ENCODE measurements at places on chromosomes 3 and 15.

DNA sequence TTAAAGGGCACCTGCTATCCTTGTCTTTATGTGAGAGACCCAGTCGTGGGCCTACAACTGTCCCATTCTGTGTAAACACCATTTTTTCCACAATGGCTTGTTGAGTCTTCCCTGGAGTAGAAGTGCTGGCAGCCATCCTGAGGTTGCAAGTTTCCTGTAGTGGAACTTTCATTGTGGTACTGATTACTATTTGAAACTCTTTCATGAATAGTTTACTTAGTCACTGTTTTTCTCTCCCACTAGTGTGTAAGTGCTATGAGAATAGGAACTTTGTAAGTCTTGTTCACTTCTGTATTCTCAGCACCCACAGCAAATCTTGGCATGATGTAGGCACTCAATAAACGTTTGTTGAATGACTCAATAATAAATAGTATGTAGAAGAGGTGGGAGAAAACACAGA is 48.6 kb downstream of the RARB start:
- DNase-seq = no peak

DNA sequence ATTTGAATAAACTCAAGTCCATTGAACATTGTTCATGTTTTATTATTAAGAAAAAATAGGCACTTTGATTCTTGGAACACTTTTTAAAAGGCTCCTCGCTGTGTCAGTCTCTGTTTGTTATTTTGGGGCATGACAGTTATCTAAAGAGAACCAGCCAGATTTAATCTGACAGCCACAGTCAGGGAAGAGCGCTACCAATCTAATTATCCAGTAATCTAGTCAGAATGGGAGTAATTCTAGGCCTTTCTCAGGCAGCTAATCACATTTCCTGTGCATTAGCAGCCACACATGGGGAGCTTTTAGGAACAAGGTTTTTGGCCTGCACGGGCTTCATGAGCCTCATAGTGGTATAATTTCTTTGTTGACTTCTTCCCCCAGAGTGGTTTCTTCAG is 362.2 kb downstream of the RBMS3 start:
- DNase-seq = no peak

DNA sequence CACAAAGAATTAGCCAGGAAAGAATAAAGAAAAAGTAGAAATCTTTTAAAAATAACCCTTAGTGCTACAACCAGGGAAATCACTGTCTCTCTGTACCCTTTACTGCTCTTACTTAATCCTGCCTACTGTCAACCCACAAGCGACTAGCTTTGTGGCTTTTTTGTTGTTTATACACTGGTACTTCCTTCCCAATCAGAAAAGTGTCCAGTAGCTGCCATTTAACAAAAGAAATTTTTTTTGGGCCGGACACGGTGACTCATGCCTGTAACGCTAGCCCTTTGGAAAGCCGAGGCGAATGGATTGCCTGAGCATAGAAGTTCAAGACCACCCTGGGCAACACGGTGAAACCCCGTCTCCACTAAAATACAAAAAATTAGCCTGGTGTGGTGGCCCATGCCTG is 13.8 kb upstream of the FAM219B start:
- no peak for DNase-seq

- no peak for DNase-seq
Measured at GRCh38 chr3:41592753-41593510, 369.0 kb downstream of the ULK4 start.

DNA sequence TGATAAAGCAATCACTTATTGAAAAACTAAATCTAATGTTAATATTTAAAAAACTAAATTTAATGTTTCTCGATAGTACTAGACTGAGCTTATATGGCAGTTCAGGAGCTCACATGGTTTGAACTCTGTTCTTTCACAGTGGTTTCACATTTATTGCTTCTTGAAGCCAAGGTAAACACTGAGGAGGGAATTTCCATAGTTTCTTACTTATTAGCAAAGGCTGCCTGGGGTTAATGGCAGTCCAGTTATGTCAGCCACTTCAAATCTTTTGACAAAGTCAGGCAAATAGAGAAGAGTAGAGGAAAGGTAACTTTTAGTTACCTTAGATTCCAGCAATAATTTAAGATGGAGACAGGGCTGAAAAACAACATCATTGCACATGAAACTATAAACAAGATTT is 831.5 kb downstream of the ROBO2 start:
- no peak for DNase-seq

DNA sequence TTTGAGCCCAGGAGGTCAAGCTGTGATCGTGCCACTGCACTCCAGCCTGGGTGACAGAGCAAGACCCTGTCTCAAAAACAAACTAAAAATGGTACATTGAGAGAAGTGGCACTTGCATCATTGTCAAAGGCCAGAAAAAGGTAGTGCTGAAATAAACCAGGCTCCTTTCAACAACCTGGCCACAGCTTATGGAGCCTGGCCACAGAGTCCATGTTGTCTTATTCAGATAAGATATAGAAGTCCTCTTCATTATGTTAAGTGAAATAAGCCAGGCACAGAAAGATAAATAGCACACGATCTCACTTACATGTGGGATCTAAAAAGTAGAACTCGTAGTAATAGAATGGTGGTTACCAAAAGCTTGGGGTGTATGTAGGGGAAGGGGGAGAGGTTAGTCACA is 34.8 kb downstream of the EMC4 start:
- DNase-seq = no peak

- DNase-seq = no peak
Measured at GRCh38 chr3:13513913-13514517, 33.9 kb downstream of the HDAC11 start.

DNA sequence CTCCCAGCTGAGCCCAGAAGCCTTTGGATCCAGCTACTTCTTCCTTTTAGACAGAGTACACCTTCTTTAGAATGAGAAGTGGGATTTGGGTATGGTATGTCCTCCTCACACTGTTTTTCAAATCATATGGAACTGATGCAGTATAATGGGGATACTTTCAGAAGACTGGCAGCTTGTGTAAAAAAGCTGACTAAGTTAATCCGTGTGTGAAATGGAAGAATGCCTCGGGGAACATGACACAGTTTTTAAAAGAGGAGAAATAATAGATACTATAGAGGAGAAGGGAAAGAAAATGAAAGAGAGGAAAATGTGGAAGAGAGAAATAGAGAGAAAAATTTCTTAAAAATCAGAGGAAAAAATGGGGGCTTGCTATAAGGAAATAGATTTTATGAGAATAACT is 47.7 kb downstream of the TUSC7 start:
- no peak for DNase-seq

GRCh38 chr3:178479446-178479845 is 56.8 kb upstream of the KCNMB2 start:
- DNase-seq = no peak

DNA sequence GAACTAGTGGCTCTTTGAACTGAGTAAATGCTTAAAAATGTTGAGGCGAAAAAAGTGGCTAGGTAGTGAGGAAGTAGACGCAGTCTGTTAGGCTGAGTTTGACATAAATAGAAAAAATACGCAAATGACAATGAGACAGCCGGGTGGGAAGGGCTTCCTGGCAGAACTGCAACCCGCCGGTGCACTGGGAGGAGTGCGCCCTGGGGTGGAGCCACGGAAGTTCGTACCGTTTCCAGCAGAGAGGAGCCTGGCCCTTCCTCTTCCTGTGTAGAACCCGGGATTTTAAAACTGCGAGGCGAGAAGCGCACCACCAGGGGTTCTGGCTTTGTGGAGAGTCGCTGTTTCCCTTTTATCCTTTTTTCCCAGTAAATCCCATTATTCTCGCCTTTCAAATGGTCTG is 602.6 kb downstream of the PYDC2 start:
- DNase-seq = no peak

DNA sequence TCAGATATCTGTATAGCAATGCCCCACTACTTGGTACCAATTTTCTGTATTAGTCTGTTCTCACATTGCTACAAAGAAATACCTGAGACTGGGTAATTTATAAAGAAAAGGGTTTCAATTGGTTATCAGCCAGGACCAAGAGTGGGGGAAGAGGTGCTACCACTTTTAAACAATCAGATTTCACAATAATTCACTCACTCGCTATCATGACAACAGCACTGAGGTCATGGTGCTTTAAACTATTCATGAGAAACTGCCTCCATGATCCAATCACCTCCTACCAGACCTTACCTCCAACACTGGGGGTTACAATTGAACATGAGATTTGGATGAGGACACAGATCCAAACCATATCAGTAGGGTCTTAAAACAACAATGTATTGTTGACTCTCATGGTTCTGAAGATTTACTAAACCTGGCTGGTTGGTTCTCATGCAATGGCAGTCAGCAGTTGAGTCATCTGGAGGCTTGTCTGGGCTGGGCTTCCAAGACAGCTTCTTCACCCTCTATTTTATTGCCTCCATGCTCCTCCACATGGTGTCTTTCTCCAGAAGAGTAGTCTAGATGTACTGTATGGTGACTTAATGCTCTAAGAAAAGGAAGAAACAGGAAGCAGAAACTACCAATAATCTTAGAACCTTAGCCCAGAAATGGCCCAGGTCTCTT is 21.2 kb upstream of the TM4SF4 start:
- DNase-seq = no peak

DNA sequence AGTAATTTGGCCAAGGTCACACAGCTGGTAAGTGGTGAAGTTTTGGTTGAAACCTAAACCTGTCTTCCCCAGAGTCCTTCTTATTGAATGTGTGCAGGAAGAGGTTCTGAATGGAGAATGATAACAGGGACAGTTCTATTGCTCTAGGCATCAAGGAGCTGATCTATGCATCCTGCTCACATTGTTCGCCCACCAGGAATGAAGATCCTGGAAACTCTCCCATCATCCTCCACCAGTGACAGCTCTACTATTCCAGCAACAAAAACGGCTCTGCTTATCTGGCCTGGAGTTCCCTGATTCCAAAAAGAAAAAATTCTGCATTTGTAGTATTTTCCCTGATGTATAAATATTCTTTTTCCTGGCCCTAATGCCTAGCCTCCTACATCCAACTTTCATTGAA is 16.4 kb upstream of the TNFAIP8L3 start:
- no peak for DNase-seq

DNA sequence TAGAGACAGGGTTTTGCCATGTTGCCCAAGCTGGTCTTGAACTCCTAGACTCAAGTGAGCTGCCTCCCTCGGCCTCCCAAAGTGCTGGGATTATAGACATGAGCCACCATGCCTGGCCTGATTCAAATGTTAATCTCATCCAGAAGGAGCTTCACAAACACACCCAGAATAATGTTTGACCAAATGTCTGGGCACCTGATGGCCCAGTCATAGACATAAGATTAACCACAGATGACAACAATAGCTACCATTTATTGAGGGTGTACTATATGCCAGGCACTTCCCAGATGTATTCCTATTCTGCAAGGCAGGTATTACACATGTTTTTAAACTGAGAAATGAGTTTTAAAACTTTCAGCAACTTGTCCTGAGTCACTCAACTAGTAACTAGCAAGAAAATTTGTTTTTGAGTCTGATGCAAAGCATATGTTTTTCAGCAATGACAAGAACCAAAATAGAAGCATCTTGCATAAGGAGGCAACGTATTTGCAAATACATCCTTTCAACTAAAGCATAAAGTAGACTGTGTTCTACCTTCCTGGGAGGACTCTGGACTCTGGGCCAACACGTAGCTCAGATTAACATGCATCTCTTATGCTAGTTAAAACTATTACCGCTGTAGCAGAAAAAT is 8.1 kb upstream of the SPG21 start:
- DNase-seq = no peak

- DNase-seq = peak; percentile 4
Measured at GRCh38 chr15:92158426-92158825, 235.3 kb upstream of the ST8SIA2 start.

- no peak for DNase-seq
Measured at GRCh38 chr3:12148183-12148940, 10.3 kb downstream of the TIMP4 start.

DNA sequence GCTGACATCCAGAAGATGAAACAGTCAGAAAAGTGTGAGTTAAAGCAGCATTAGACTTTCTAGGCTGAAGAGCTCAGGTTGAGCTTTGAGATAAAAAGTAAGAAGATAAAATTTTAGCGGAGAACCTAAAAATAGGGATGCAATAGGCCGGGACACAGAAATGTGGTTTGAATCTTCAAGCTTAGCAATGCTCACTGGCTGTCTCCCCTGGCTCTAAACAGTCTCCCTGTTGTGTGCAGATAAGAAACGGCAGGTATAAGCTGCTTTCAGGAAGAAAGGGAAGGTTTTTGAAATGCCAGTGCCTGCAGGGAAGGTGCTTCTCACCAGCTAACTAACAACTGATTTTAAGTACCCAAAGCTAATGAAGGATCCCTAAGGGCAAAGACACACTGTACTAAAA is 718.7 kb upstream of the SGO1 start:
- DNase-seq = no peak

- DNase-seq = no peak
Measured at GRCh38 chr3:127089486-127090145, 103.3 kb upstream of the PRR23E start.

DNA sequence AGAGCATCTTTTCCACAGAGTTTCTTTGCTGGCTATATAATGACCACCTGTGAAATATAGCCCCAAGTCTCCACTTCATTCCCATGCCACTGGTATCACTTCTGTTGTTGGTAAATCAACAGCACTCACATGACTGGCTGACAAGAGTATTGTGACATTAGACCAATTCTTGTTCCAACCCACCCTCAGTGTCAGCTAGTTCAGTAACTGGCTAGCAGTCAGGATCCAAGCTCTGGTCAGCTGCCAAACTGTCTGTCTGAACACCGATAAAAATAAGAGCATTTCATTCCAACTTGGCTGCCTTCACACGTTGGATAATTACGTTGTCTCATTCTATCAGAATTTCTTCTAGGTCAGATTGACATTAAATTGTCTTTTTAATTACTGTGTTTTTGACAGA is 166.5 kb downstream of the USP13 start:
- no peak for DNase-seq

- DNase-seq = no peak
Measured at GRCh38 chr3:108430540-108430939, 79.9 kb downstream of the MYH15 start.

DNA sequence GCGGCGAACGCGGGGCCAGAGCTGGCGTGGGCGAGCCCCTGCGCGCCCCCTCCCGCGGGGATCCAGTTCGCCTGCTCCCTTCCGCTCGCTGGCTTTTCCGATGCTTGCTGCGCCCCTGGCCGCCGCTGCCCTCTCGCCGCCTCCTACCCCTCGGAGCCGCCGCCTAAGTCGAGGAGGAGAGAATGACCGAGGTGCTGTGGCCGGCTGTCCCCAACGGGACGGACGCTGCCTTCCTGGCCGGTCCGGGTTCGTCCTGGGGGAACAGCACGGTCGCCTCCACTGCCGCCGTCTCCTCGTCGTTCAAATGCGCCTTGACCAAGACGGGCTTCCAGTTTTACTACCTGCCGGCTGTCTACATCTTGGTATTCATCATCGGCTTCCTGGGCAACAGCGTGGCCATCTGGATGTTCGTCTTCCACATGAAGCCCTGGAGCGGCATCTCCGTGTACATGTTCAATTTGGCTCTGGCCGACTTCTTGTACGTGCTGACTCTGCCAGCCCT is 721 bp downstream of the P2RY1 start:
- no peak for DNase-seq

GRCh38 chr15:74200871-74201419 is 1.6 kb downstream of the STRA6 start:
- DNase-seq = no peak

DNA sequence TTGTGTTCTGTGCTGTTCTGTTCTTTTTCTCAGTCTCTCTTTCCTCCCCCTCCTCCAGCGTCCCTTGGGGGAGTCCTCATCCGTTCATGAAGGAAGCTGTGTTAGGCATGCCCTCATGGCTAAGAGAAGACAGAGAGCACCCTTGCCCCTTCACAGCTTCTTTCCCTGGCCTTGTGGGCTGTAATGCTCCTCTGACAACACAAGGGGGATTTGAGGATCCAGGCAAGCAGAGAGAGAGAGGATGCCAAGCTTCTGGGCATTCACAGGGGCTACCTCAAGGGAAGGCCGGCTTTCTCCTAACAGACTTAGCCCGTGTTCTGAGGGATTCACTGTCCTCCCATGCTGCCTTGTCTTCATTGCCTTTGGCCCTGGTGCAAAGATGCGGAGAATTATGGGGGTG is 389.5 kb downstream of the LRTM1 start:
- no peak for DNase-seq
